ENCODE measurements at places on chromosomes 7 and 10.

DNA sequence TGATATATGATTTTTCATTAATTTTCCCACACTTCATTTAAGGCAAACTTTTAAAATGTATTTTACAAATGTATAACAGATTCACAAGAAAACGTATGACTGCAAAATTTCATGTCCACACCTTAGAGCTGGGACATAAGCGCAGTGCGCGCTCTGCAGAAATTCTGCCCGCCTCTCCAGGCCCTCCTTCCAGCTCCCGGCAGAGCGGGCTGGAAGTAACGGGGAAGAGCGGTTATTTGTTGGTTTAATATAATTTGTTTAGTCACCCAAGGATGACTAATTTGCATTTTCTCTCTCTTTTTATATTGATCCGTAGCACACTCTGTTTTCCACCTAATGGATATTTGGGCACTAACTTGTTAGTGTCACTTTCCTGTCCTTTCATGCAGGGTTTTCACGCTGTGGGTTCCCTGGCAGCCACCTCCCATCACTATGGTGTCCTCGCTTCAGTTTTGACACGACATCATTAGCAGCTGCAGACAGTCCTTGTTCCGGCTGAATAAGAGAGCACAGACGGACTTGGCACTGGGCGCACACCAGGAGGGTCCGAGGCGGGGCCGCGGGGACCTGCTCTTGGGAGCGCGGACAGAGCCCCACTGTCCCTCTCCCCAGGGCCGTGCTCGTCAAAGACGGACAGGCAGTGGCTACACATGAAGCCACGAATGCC is 129.2 kb upstream of the SEC61G start:
- DNase-seq, result peak; percentile 27

- peak; percentile 62 for DNase-seq
These were observed 43.1 kb upstream of the LBX1 start for GRCh38 chr10:101272229-101272868.

GRCh38 chr10:21473135-21473534 is 52.3 kb downstream of the SKIDA1 start:
- no peak for DNase-seq

DNA sequence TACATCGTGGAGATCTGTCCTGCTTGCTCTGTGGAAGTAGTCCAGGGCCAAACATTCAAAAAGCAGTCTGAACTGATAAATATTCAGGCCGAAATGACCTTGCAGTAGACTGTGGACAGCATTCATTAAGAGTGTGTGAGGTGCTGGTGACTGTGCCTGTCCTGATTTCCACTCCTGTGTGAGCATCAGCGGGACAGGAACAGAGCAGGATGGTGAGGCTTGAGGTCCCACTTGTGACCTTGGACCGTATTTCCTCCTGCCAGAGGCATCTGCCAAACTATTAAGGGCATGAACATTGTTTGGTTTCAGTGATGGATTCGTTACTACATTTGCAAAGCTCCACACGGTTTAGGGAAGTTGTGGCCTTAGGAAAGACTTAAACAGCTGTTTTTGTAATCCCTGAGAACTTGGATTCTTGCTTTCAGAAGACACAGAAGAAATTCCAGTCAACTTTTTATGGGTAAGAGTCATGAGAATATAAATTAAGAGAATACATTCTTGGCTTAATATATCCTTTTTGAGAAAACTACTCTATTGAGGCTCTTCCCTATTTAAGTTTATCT is 32.8 kb downstream of the CCNY start:
- no peak for DNase-seq

GRCh38 chr10:127945341-127945758 is 38.4 kb downstream of the PTPRE start:
- DNase-seq, result no peak

- peak; percentile 29 for DNase-seq
These were observed 67.7 kb upstream of the JCAD start for GRCh38 chr10:30127120-30127541.

DNA sequence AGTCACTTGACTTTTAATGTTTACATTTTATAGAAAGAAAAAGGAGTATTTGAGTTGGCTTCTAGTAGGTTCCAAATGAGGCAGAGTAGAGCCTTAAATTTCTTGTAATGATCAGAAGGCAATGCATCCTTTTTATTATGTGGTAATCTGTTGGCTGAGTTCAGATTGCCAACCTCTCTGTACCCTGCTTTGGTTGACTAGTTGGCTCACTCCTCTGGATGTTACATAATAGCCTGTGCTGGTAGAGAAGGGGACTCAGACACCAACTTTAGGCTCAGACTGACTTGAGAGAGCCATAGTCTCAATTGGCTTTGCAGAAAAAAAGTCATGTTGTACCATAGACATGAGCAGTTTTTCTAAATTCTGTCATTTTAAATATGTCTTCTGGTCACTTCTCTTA is 46.8 kb upstream of the GLCCI1 start:
- no peak for DNase-seq

GRCh38 chr10:29012926-29013554 is 275.8 kb upstream of the LYZL1 start:
- DNase-seq, result no peak

DNA sequence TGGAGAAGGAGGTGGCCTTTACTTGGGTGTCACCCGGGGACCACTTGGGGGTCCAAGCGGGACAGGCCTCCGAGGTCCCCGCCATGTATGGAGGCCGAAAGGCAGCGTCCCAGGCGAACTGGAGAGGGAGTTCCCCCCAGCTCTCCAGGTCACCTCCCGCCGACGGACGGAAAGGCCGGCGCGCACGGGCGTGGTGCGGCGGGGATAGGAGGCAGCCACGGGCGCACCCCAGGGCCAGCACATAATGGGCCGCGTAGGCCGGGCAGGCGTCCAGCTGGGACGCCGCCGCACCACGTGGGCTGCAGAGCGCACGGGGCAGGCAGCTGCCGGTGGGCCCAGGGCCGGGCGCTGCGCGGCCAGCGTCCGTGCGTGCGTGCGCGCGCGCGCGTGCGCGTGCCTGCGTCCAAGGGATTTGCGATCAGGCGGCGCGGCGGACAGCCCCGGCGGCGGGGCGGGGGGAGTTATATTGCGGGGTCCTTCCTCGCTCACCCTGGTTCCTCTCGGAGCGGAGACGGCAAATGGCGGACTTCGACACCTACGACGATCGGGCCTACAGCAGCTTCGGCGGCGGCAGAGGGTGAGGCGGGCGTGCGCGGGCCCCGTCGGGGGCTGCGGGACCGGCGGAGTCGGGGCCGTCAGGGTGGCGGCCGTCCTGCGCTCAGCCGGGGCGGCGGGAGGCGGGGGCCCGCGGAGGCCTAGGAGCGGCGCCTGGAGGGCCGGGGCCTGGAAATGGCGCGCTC is at the start of gene EIF4H:
Gene EIF4H, plus strand, starts transcription at position 491 of the 740 bp plus-strand sequence. Its CDS starts 28 bp downstream, at position 519.
- DNase-seq, result peak; percentile 97

DNA sequence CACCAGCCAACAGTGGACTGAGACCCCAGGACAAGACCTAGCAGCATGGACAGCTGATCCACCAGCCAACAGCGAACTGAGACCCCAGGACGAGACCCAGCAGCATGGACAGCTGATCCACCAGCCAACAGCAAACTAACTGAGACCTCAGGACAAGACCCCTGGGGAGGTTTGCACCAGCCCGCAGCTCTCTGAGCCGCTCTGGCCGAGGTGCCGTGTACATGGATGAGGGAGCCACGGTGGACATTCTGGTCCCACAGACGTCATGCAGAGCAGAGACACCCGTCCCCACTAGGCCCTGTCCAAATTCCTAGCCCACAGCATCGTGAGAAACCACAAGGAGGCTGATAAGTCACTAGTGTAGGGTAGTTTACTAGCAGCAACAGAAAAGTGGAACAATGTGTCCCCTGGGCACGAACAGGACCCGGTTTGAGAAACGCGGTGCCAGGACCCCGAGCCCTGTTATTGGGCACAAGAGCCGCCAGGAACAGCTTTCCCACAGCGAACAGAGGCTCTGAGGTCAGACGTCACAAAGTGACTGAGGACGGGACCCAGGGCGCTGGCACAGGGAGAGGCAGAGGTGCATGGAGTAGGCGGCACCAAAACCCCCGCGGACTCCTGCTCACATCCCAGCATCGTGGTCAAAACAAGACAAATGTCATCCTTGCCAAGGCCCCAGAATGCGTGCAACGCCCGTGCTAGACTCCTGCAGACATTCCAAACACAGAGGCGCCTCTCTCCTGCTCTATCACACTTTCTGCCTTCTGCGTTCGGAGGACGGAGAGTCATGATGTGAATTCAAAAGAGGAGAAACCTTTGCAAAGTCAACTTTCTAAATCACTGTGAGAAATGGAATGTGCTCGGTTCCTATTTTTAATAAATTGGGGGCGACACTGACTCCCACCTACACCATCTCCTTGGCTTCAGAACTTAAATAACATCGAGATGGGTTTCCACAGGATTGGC is 8.1 kb downstream of the STK32C start:
- no peak for DNase-seq

DNA sequence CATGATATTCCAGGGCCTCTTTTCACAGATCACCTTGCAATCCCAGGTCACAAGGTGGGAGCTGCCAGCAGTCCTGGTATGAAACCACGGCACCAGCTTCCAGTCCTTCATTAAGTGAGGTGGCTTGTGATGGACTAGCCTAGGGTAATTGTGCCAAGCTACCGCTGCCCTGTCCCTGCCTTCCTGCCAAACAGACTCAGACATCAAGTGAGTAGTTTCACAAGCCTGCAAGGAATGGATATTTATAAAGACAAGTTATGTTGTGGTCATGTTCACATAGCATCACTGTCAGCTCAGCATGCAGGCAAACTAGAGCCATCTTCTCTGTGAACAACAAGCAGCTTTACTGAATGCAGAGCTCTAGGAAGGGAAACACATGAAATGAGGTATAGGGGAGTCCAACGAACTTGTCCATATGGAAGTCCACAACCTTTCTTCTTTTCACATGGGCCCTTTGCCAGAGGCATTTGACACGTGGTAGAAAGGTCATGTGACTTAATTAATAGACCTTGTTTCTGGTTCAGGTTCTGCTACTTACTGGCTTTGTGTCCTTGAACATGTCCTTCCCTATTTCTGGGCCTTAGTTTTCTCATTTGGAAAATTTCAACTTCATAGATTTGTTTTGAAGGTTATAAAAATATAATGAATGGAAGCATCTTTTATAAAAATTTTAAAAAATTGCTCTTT is 1061.2 kb downstream of the KCNMA1 start:
- DNase-seq, result peak; percentile 35

DNA sequence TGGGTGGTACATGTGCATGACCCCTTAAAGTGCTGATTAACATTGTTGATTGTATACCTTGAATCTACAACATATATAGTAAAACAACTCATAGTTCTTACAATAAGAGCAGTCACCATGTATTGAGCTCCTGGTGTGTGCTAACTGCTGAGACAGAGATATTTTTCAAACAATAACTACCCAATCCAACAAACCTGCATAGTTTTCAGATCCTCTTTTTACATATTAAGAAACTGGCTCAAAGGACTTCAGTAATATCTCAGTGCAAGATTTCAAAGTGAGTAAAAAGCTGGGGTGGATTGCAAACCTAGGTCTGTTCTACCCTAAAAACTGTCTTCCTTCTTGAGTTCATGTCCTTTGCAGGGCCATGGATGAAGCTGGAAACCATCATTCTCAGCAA is 272.2 kb downstream of the SNX13 start:
- DNase-seq, result no peak

DNA sequence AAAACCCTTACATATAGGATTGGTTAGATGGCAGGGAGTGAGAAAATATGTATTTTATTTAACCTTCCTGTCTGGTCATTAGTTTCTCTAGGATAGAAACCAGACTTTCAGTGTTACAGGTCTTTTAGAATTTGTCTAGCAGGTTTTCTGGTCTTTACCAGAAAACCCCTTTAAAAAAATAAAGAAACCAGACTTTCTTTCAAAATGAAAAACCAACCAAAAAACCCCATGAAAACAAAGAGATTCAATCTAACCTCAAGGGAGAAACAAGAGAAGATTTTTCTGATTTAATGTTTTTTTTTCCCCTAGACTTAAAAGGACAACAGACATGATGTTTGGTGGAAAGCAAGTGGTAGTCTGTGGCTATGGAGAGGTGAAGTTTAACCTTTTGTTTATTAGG is 28.7 kb upstream of the STRIP2 start:
- DNase-seq, result no peak

DNA sequence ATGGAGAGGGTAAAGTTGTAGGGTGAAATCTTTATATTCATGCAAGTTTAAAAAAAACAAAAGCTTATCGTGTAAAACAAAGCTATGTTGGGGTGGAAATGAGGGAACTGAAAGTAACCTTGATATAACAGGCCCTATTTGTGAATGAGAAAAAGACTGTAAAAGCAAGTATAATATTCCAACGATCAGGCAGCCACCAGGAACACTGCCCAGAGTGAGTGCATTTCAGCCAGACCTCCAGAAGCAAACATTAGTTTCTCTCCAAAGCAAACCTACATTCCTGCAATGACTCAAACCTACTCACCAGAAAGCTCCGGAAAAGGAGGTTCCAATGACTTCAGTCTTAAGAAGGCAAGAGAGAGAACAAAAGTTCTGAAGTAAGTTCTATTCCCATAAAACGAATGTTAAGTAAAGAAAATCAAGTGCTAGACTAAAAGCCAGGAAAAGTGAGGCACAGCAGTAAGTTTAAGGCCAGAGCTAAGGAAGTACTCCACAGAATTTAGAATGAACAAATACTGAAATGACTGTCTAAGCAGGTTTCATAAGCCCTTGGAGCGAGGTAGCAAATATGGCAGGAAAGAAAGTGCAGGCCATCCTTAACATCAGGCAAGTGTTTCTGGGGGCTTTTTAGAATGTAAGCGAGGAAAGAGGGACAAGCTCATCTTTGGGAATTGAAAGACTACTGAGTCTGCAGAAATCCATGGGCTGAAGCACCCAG is 493.1 kb downstream of the XPNPEP1 start:
- DNase-seq, result no peak

GRCh38 chr10:104123397-104123796 is 1.4 kb downstream of the SFR1 start:
- DNase-seq, result no peak

DNA sequence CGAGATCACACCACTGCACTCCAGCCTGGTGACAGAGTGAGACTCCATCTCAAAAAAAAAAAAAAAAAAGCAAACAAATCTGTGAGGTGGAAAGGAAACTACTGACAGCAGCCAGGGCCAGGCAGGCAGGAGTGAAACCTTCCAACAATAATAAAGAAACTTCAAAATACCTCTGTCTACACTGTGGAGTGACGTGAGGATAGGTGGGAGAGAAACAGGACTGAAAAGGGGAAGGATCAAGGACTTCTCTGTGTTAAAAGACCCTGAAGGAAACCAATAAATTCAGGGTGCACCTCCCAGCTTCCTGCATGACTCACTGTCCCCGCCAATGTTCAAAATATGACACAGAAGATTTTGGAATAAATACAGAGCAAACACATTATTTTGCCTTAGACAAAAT is 82.9 kb downstream of the KIAA1549 start:
- no peak for DNase-seq

GRCh38 chr10:86961481-86962091 is 3.2 kb downstream of the SNCG start:
- no peak for DNase-seq

GRCh38 chr7:151378496-151379192 is 31.2 kb downstream of the WDR86 start:
- no peak for DNase-seq

- no peak for DNase-seq
These were observed 209.7 kb upstream of the AUTS2 start for GRCh38 chr7:69388452-69389137.

GRCh38 chr7:83475420-83475819 is 173.5 kb downstream of the SEMA3E start:
- DNase-seq, result no peak

- peak; percentile 65 for DNase-seq
These were observed 196.4 kb downstream of the FAM107B start for GRCh38 chr10:14578060-14578952.
